COR-L47 (cell line): ENCODE measurements at places on chromosomes 7 and 10.

GRCh38 chr7:4216016-4216415 lies 466.1 kb upstream of the FOXK1 start:
- DNase-seq = no peak

DNA sequence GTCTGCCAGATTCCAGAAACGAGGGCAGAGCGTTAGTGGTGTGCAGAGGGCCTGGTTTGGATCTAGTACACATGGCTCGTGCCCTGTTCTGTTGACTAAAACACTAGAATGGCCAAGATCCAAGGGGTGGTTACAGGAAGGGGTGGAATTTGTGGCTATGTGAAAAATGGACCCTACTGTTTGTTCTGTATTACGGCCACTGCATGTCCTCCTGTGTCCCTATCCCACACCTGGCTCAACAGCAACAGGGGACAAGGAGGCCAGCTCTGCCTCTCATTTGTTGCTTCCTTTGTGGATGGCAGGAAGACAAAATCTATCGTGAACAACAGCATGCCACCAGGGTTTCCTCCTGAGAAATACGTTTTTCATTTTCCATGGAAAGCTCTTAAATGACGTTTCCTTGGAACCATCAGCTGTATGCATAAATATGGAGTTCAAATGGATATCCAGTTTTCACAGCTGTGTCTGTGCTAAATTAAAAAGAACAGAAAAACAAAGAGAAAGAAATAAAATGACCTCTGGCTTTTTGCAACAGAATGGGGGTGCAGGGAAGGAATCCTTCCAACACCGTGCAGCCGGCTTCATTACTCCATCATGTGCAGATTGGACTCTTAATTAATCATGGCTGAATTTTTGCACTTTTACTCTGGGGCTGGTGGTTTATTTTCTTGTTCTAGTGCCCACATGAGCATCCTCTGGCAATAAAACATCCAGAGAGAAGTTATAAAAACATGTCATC lies 318.9 kb downstream of the CXCL12 start:
- DNase-seq = no peak

GRCh38 chr10:72009425-72010081 lies 45.4 kb downstream of the CHST3 start:
- peak; percentile 1 for DNase-seq

GRCh38 chr10:133608855-133609254 lies 17.7 kb downstream of the FRG2B start:
- no peak for DNase-seq

DNA sequence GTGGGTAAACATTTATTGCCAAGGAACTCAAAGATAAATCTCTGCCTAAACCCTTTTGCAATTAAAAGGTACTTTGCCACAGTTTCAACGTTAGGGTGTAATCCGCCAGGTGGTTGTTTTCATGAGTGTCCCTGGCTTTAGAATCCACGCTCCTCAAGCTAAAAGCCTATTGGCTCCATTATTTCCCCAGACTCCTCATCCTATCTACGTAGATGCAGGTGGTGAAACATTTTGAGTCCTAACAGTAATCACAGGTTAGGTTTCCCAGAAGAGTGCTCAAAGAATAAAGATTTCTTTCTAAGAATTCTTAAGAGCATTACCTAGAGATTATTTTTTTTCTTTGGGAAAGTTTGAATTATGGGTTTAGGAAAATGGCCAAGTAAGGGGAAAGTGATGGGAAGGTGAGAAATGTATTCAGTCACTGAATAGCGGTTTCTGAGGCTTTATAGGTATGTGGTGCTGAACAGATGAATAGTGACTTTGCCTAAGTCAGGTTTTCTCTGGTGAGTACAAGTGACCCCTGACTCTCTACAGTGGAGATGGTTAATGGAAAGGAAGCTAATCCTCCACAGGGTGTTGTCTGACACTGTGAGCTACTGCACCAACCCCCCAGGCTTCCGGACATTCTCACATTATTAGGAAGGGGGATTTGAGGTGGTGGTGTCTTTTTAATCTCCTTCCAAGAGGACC lies 60.2 kb downstream of the NRP1 start:
- DNase-seq = no peak
